ENCODE measurements at places on chromosomes 7 and 10.

- no peak for DNase-seq
- H3K4me1 ChIP-seq, result peaks cover 3% of the 10 kb centered on the region
- H3K27me3 ChIP-seq, result no peaks in the 10 kb centered on the region
- H3K4me3 ChIP-seq, result no peak overlapping the region
- H3K36me3 ChIP-seq, result no peaks in the 10 kb centered on the region
Observed at GRCh38 chr7:120837599-120837998, 20.3 kb downstream of the TSPAN12 start.

DNA sequence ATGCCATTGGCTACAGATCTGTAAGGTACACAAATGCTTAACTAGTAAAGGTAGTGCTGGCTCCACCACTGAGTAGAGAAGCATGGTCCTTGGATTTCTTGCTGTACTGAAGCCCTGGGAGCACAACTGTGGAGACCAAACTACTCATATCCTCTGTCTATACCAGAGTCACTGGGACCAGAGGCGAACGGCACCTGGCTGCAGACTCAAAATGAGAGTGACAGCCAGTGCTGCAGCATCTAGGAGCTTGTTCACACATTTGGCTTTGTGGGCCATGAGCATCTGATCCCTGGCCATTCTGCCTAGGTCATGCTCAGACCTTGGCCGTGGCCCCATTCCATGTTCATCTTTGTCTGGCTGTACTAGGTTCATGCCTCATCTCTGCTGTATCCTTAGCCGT lies 31.9 kb downstream of the LRRC18 start:
- H3K4me3 ChIP-seq, result no peak overlapping the region
- no peaks in the 10 kb centered on the region for H3K36me3 ChIP-seq
- no peaks in the 10 kb centered on the region for H3K27me3 ChIP-seq
- DNase-seq, result no peak
- H3K4me1 ChIP-seq, result no peaks in the 10 kb centered on the region

DNA sequence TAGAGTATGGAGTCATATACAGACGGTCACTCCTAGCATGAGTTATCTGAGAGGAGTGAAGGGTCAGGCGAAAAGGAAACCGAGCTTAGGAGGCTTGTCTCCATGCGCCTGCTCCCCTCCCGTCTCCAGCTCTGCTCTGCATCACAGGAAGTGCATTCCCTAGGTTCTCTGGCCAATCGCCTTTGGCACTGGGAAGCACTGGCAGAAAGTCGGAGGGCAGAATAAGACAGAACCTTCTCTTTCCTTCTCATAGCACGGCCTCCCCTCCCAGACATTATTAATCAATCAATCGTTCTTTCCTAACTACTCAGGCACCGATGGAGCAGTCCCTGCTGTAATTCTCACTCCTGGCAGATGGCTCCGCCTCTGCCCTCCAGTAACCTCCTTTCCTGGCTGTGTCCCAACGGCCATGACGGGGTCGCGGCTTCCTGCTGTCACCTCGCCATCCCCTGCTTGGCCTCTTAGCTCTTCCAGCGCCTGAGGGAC lies 177.1 kb downstream of the FRMD4A start:
- no peaks in the 10 kb centered on the region for H3K27me3 ChIP-seq
- no peak for DNase-seq
- no peaks in the 10 kb centered on the region for H3K4me1 ChIP-seq
- no peak overlapping the region for H3K27ac ChIP-seq

- no peaks in the 10 kb centered on the region for H3K36me3 ChIP-seq
- H3K4me1 ChIP-seq, result no peaks in the 10 kb centered on the region
- no peak for DNase-seq
- H3K27ac ChIP-seq, result no peak overlapping the region
Observed at GRCh38 chr7:91356915-91357314, 92.7 kb downstream of the FZD1 start.
